ENCODE measurements at places on chromosomes 5 and 9.

DNA sequence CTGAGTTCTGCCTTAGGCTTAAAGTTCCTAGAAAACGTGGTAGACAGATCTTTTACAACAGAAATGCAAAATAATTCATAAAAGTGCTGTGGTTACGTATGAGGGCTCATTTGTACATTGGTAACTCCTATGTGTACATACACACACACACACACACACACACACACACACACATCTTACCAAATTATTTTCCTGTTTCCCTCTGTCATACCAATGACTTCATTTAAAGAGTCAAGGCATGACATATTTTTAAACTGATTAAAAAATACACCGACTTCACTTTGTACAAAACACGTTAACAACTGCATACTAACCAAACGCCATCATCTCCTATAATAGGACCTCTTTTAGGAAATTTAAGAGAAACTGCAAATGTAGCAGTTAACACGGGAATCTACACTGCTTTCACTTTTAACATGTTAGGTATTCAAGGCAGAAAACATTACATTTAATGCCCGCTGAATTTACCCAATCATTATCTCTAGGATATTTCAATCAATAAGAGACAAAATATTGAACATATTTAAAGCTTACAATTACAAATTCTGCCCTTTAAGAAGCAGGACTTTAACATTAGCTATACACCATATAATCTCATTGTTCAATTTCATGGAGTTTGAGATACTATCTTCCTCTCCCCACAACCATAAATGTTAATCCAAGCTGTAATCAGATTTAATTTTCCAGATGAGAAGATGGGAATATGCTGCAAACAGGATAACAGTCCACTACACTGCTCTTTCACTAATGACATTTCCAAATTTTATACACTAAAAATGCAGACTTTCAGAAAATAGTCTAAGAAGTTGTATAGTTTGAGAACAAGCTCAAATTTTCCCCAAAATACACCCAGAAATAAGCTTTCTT lies 133.1 kb downstream of the DENND1A start:
- no peak for DNase-seq

DNA sequence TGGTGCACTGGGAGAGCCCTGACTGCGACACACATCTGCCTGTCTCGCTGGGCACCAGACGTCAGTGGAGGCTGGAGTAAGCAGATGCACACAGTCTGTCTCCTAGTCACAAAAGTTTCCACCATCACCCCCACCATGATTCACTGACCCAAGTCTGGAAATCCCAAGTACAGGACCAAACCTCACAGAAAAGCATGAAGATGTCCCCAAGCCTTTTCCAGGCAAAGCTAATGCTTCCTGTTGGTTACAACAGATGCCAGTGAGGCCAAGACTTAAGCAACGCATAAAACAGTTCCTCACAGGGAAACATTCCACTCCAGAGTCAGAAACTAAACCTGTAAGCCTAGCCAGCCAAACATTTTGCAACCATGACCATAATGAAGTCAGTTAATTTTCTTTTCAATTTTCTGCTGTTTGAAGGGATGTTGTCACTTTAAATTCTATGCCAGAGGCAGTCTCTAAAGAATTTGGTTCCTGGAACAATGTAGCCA lies 259.3 kb upstream of the SLC30A5 start:
- no peak for DNase-seq

GRCh38 chr5:57718155-57718554 lies 235.5 kb upstream of the ACTBL2 start:
- DNase-seq = no peak

DNA sequence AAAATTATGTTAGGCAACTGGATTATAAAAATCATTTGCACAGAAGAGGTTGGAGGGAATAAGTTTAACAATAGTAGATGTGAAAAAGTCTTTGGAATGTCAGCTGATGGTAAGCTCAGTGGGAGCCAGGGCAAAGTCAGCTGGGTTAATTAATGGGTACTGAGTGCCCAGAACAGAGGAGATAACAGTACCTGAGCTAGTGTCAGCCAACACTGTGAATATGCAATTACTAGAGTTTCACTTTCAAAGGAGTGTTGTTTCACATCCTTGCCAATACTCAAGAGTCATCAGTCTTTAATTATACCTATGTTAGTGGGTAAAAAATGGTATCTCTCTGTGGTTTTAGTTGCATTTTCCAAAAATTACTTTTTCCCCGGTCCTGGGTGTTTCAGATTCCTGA lies 135.1 kb downstream of the KIF4B start:
- no peak for DNase-seq

- no peak for DNase-seq
Measured at GRCh38 chr5:65034029-65034812, 265.5 kb downstream of the CWC27 start.

GRCh38 chr5:127506616-127507015 lies 10.8 kb upstream of the PRRC1 start:
- no peak for DNase-seq

DNA sequence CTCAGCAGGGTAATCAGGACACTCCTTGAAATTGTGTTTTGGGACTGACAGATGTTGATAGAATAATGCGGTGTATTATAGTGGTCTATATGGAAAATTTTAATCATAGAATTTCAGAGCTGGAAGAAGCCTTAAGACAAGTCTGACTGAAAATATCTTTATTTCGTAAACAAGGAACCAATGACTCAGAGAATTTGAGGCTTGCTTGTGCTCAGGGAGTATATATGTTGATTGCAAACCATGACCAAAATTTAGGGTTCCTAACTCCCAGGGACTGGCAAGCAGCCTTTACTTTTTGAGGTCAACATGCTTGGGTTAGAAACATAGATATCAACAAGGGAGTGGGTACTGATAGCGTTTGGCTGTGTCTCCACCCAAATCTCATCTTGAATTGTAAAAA lies 287.2 kb downstream of the CD180 start:
- DNase-seq = no peak

DNA sequence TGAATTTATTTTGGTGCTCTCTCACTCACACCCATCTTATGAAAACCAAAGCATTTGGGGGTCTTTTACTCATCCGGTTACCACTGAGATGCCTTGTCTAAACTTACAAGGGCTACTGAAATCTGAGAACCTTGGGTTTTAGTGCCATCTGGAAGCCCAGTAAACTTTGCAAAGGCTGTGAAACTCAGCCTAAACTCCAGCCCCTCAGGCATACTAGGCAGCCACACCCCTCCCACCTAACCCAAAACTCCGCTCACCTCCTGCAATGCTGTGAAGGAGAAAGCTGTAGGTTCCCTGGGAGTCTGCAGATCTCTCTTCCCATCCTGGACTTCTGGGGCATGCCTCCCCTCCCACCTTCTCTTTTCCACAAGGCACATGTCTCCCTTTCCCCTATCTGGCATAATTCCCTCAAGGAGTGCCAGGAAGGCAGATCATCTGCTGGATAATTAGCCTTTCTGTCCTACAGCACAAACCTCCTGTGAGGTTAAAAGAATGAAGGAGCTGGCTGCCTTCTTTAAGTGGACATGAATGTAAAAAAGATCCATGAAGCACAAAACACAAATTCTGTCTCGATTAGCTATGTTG lies 71.5 kb upstream of the ANXA1 start:
- no peak for DNase-seq

DNA sequence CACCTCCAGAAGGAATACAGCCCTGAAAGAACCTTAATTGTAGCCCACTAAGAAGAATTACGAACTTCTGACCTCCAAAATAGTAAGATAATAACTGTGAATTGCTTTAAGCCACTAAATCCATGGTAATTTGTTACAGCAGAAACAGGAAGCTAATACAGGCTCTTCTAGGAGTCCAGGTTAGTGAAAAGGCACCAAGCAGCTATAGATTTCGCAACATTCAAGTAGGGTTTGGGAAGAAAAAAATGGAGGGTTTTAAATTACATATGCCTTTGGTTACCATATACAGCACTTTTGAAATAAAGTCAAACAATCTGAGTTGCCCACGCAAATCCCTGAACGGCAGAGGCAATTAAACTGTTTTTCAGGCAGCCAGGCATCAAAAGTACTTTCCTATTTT lies 1.7 kb upstream of the ACTL7A start:
- DNase-seq = no peak

DNA sequence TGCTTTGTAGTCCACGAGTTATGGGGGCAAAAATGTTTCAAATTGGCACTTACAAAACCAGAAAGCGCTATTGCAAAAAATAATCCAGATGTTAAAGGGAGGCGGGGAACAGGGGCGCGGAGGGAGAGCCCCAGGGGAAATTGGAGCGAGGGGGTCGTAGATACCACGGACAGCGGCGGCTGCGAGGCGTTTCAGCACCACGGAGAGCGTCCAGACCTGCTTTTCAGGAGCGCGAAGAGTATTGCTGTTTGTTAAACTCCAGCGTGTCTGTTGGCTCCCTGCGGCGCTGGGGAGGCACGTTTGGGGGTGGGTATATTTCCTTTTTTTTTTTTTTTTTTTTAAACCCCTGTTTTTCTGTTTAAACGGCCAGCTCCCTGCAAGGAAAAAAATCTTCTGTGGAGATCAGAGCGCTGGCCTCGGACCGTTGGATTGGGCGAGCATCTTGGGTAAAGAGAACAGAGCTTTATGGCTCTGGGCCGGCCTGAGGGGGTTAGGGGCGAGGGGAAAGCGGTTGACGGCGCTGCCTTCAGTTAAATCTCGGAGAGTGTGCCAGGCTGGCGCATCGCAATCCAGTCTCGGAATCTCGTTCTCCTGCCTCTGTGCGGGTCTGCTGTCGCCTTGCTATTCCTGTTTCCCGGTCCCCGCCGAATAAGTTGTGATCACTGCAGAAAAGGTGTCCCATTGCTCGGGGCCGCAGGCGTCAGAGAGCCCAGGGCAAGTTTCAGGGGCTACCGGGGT lies at the start of gene GLRA1:
Gene GLRA1 (minus strand): TSS at position 288 of the 738 bp plus-strand sequence. CDS start 302 bp downstream, outside the sequence.
- DNase-seq = no peak

- no peak for DNase-seq
Measured at GRCh38 chr9:33620738-33621439, 96.8 kb downstream of the ANKRD18B start.

DNA sequence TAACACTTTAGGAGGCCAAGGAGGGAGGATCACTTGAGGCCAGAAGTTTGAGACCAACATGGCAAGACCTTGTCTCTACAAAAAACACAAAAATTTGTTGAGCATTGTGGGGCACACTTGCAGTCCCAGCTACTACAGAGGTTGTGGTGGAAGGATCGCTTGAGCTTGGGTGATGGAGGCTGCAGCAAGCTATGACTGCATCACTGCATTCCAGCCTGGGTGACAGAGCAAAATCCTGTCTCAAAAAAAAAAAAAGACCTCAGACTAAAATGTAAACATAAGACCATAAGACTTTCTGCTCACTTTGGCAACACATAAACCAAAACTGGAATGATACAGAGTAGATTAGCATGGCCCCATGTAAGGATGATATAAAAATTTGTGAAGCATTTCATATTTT lies 24.6 kb upstream of the NANS start:
- no peak for DNase-seq

DNA sequence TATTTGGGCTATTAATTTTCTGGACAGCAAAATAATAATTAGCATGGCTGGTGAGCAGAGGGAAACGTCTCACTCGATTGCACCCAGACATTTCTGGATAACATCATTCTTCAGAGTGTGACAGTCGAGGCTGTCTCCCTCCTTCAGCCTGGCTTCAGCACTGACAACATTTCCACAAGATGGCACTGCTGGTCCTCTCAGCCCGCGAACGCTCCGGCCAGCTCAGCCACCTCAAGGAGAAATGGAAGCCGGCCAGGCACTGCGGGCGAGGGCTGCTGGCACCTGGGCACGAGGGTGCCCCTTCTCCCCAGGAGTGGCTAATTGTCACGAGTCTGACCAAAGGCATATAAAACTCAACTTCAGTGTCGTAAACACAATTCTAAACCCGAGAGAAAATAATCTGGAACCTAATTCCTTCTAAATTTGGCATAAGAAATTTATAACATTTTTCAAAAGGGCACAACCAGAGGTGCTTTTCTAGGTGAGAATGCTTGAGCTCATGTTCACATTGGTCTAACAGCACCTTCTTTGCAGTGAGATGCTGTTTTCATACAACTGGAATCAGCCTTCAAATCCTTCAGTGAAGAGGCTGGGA lies 65.9 kb downstream of the DAP start:
- DNase-seq = no peak

GRCh38 chr9:84301851-84302250 lies 38.7 kb downstream of the SLC28A3 start:
- DNase-seq = no peak
